ENCODE measurements at places on chromosomes 13 and 19.

- no peak for DNase-seq
Observed at GRCh38 chr19:48578891-48579290, 26.9 kb downstream of the SULT2B1 start.

GRCh38 chr19:10756791-10757190, 38.9 kb downstream of the DNM2 start:
- DNase-seq: no peak

DNA sequence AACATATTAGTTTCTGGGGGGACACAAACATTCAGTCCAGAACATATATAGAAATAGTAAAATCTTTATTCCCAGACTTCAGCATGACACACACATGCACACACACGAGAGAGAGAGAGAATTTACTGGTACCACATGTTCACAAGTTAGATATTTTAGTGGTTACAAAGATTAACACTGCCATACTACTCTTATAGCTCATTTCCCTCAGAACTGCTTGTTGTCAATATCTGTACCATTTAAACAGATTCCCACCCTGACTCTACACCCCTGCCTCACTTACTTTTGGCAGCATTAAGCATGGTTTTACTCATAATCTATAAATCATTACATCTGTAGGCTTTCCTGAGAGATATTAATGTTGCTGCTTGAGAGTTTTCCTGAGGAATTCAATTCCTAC, 524.7 kb upstream of the HTR2A start:
- DNase-seq: no peak

DNA sequence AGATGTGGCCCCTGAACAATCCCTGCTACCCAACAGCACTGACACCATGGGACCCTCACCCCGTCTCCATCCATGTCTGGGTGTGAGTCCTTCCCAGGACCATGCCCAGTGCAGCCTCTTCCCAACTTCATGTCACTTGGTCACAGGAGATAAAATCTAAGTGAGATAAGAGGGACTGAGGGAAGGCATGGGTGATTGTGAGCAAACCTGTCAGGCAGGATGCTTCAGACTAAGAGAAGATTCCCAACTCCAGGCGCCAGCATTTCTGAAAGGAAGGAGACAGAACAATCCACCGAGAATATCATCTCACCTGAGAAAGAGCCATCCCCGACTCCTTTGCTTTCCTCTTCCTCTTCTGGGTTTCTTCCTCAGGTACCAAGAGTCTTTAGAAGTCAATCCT, 7.5 kb downstream of the ZNF320 start:
- DNase-seq: no peak

- no peak for DNase-seq
Observed at GRCh38 chr13:50030315-50030714, 15.1 kb downstream of the KCNRG start.

- no peak for DNase-seq
Observed at GRCh38 chr13:36915106-36915505, 4.9 kb downstream of the SMAD9 start.

DNA sequence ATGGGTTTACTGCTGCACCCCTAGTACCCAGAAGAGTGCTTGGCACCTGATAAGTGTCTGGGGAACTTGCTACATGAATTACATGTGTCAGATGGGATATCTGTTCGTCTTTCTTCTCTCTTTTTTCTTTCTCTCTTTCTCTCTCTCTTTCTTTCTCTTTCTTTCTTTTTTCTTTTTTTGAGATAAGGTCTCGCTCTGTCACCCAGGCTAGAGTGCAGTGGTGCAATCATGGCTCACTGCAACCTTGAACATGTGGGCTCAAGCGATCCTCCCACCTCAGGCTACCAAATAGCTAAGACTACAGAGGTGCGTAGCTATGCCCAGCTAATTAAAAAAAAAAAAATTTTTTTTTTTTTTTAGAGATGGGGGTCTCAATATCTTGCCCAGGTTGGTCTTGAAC, 6.1 kb downstream of the CADM4 start:
- DNase-seq: no peak

DNA sequence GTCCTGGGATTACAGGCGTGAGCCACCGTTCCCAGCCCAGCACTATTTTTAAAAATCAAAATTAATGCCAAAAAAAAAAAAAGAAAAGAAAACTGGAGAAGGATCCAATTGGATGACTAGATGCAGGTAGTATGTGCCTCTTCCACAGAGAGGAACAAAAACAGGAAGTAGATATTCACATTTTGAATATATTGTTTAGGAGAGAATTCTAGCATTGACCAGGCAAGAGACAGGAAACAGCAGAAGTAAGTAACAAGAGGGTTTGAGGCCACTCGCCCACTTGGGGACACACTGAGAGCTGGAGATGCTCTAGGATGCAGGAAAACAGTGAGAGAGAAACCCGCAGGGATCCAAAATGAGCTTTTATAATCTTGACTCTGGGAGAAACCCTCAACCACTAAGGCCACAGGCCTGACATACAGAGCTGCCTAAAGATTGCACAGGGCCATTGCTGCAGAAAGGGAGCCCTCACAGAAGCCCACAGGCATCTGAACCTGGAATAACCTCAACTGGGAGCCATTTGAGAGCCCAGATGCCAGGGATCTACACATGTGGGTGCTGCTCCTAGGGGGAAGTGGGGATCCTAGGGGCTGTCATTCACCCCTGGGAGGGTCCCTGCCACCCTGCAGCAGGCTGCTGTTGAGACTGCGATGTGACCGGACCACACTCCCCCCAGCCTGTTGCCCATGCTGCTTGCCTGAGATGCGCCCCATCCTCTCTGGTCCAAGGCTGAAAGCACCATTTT, 28.2 kb downstream of the IGFL2 start:
- DNase-seq: no peak
